Glutamatergic neuron (in vitro differentiated cells): ENCODE measurements at places on chromosomes 3 and 15.

GRCh38 chr3:30622047-30622545, 15.7 kb downstream of the TGFBR2 start:
- DNase-seq = no peak

DNA sequence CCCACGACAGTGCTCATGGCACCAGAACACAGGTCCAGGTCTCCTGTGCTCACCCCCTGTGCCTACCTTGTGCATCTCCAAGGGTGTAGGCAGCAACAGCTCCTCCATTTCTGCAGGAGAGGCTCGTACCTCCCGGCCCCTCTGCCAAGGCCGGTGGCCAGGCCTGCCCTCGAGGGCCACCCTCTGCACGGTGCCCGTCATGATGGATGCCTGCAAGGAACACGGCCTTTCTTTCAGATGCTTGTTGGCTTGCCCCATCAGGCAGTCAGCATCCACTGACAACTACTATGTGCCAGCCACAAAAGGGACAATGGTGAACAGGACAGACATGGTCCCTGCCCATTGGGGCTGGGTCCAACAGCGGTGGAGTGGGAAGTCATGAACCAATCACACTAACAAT, 43.8 kb downstream of the GRIP2 start:
- DNase-seq = peak; percentile 3

DNA sequence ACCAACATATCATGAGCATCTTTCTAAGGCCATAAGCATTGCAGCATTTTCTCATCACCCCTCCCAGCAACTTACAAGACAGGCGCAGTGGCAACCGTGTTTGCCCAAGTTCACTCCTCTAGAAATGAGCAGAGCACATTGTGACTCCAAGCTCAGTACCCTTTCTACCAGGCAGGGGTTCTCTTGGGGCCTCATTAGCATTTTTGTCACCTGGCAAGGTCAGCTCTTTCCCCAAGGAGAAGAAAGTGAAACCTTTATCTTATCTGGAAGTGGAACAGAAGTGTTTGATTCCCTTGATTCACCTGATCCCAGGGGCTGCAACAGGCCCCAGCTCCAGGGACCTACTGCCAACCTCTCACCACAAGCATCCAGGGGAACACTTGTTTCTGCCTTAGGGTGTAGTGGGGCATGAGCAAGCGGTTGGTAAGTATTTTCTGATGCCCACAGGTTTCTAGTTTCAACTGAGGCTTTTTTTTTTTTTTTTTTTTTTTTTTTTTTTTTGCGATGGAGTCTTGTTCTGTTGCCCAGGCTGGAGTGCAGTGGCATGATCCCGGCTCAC, 44.0 kb upstream of the HERC1 start:
- no peak for DNase-seq

- DNase-seq = no peak
Observed at GRCh38 chr3:98807561-98807960, 44.4 kb downstream of the ST3GAL6 start.

GRCh38 chr3:37323494-37323893, 149.1 kb upstream of the LRRFIP2 start:
- DNase-seq = no peak

- no peak for DNase-seq
Observed at GRCh38 chr15:98964466-98965133, 43.0 kb downstream of the PGPEP1L start.

GRCh38 chr3:13463618-13464400, 16.3 kb upstream of the HDAC11 start:
- DNase-seq = no peak

- DNase-seq = no peak
Observed at GRCh38 chr3:77071364-77071763, 31.5 kb downstream of the ROBO2 start.

DNA sequence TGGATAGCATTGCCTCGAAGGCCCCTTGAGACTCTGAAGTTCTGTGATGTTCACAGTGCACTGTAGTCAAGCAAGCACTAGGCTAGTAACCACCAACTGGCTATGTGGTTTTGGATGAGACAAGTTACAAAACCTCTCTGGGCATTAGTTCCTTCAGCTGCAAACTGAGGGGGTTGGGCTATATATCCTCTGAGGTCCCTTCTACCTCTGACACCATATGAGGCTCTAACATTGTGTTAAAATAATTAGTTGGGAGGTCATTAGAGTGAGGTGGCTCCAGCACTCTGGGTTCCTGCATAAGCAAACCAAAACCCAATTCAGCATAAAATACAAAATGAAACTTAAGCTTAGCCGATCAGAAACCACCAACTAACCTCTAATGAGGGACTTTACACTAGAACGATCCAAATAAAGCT, 209.5 kb upstream of the LRRN1 start:
- DNase-seq = no peak

DNA sequence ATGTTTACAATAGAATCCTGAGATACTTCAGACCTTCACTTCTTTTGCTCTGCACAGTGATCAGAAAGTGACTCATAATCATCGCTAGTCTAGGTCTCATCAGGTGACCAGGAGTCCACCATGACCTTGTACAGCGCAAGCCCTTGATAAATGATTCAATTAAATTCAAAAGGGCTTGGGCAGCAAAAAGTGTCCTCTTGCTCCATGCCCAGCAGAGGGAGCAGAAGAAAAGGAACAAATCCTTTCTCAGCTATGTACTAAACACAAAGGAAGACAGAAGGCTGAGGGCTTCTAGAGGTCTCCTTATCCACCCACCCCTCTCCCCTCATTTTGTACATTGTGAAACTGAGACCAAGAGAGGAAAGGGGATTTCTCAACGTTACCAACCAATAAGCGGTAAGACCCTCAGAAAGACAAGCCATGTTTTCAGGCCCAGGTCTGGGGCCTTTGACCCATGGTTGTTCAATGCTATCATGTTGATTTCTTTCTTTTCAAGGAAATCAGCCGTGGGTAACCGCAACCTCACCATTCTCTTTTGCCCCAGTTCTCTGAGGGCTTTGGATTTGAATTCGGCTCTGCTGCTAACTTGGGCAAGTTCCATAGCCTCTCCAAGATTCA, 74.8 kb downstream of the AQP9 start:
- no peak for DNase-seq

DNA sequence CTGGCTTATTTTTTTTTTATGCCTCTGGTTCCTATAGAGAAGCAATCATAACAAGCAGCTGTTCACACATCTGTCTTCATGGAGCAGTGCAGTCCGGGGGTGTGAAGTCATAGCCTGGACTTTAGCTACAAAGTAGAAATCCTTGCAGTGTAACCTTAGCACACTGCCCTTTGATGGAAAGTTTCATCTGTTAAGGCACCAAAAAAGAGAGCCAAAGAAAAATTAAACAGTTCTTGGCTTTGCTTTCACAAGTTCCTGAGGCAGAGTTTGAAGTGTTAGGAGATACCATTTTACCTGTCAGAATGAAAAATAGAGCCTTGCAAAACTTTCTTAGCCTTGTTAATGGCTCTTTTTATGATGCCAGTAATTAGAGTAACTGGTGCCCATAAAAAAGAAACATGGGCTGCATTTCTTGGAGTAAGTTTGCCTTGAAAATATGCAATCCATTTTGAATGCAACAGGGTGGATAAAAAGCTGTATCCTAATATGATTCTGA, 84.1 kb downstream of the PIK3R4 start:
- no peak for DNase-seq

GRCh38 chr3:129560269-129560787, 17.4 kb downstream of the H1-8 start:
- no peak for DNase-seq

DNA sequence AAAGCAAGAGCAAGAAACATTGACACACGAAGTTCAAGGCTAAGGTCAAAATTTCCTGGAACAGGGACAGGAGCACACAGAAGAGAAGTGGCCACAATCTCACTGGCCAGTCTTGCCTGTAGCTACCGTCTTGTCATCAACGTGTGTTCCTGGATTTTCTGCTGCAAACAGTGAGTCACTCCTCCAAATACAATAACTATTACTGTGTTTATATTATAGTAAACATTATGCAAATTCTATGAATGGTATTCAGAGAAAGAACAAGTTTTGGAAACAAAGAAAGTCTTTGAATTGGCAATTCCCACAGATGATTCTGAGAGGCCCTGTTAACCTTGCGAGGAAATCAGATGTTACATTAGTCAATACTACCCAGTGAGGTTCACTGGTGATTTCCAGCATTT, 220.5 kb downstream of the FAM43A start:
- DNase-seq = no peak

DNA sequence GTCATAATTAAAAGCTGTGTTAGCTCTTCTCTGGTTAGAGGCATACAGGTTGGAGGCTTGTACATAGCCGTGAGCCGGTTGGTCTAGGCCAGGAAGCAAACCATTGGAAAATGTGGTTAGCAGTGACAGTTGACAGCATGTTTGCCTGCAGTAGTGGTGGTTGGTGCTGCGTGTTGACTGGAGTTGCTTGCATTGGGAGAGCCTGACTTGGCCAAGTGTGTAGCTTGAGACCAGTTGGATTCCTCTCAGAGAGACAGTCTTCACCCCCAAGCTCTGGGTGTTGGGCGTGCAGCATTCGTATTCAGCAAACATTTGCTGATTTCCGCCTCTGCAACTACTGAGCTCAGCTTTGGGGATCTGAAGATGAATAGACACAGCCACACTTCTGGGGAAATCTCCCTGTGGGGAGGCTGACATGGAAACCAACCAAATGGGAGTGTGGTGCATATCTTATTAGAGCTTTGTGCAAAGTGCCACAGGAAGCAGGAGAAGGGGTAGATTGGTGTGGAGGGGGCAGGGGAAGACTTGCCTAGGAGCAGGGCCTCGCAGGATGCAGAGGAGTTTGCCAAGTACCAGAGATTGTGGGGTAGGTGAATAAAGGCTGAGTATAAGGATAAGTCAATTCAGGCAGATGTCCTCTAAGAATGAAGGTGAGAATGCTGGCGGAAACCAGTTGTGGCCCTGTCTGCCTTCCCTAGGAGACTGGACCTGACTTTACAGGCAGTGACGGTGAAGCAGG, 83.5 kb downstream of the IGF1R start:
- no peak for DNase-seq

GRCh38 chr3:178088963-178089362, 447.3 kb upstream of the KCNMB2 start:
- DNase-seq = no peak

- no peak for DNase-seq
Observed at GRCh38 chr3:42441791-42442190, 31.4 kb upstream of the LYZL4 start.

- no peak for DNase-seq
Observed at GRCh38 chr3:148307443-148307843, 390.3 kb upstream of the AGTR1 start.

DNA sequence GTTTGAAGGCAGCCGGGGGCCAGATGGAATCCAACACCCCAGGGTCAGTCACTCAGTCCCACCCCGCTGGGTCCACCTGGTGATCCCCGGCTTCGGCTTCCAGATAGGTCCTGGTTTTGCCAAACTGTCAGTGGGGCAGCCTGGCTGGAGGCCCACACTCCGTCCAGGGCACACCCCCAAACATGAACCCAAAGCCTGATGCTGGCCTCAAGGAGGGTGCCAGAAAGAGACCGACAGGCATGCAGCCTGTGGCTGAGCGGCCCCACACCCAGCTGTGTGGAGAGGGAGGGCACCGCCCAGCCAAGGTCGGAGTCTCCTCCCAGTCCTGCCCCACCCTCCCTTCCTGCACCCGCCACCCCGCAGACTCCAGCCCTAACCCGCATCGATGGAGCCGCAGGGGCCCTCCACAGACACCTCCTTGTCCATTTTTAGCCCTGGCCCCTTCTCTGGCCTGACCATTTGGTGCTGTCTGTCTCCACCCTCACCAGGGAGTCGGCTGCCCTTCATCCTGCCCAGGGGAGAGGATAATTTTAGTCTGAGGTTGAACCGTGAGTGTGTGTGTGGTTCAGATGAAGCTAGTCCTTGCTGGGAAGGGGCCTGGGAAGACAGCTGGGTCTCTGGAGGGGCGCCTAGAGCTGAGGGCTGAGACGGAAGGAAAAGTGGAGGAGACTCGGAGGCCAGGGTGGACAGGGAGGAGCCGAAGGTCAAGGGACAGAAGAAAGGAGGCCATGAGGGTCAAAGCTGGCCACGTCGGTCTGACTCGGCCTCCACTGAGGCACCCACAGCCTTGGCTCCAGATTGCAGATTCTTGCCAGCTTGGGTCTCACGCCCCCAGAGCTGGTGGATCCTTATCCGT, 23.1 kb downstream of the TNK2 start:
- DNase-seq = no peak

DNA sequence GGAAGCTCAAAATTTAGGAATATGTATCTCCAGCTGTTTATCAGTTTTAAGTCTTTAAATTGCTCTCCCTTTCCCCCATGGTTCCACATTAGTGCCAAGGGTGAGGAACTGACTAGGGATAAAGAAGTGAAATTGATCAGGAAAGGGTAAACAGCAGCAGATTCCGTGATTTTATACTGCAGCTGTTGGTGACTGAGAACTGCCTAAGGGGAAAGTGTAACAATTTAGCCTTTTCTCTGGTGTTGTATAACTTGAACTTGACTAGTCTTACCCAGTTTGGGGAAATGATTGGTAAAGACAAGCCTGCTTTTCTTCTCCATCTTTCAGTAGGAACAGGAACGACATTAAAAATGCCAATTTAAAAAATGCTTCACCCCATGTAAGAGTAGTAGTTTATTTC, 5.0 kb downstream of the SPRED1 start:
- no peak for DNase-seq

GRCh38 chr3:42513121-42513520, 10.7 kb downstream of the VIPR1 start:
- no peak for DNase-seq

GRCh38 chr3:170700054-170700404, 114.2 kb upstream of the SLC7A14 start:
- DNase-seq = no peak

DNA sequence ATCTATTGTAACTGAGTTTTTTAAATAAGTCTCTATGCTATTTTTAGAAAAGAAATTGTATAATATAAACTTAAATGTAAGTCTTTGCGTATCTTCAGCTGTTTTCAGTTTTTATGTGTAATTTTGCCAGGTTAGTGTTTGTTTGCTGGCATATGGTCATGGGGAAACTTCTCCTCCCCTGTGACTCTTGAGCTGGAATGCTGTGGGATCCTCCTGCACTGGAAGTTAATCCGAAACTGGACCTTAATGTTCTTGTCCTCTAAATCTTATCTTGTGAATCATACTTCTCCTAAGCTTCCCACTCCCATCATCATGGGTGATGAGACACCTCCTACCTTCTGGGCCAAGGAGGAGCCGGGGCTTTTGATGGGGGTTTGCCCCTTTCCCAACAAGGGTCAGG, 52.4 kb upstream of the CHST2 start:
- no peak for DNase-seq

DNA sequence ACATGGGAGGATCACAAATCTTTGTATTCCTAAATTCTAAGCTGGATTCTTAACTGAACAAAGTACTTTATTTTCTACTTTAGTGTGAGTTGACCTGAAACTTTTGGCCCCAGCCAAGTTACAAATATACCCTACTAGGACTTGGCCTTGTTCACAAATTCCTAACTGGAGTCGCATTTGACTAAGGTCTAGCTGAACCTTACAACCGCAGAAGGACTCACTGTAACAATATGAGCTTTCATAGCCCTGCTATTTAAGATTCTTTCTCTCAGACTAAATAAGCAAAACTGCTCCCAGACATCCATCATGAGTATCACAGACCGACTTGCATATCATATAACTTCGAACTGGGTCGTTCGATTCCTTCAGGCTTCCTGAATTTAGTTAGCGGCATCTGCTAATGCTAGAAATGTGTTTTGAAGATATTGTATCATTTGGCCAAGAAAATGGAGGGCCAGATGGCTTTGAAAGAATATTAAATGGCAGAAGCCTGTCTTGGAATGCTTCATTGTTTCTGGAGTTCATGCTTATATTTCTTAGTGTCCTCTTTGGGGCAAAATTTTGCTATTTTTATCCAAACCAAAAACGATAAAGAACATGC, 28.4 kb upstream of the ADAMTS9 start:
- no peak for DNase-seq

- no peak for DNase-seq
Observed at GRCh38 chr15:55549305-55549704, 38.8 kb downstream of the PYGO1 start.

- no peak for DNase-seq
Observed at GRCh38 chr3:39118079-39118478, 10.6 kb downstream of the TTC21A start.
